ENCODE measurements at places on chromosomes 1 and 21.

GRCh38 chr21:44051462-44051941, 39.4 kb downstream of the TRAPPC10 start:
- DNase-seq = no peak

DNA sequence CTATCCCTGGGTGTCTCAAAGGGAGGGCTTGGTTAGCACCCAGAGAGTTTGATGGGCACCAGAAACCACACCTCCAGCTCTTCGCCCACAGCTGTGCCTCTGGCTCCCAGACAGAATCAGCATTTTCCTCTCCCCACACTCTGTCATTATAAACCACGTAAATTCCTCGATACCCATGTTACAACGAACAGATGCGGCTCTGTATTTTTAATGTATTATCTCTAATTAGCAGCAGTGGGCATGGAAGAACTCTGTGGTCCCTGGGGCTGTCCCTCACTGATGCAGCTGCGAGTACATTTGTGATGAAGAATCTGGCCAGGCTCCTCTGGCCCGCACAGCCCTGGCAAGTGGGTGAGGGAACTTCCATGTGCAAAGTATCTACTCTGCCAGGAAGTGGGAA, 10.8 kb downstream of the HMGB4 start:
- DNase-seq = no peak

DNA sequence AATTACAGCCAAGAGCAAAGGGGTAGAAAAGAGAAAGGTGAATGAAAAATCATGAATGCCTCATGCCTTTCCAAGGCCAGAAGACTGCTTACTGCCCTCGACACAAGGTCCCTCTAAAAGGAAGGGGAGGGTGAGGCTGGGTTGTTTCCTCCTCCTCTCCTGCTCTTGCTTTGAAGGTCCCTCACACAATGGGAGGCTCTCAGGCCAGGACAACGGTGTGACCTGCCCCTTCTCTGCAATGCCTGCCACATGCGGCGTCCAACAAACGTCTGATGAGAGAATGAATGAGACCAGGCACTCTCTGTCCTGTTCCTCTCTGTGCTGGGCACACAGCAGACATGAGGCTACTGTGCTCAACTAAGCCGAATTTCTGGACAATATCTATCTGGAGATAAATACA, 51.3 kb downstream of the SSBP3 start:
- no peak for DNase-seq

GRCh38 chr21:32281531-32281930, 2.7 kb upstream of the MIS18A start:
- DNase-seq = no peak

- no peak for DNase-seq
Observed at GRCh38 chr1:201625226-201625761, 86.4 kb downstream of the NAV1 start.
